ENCODE measurements at places on chromosomes 1 and 21. TPM values are rescaled to one million over a fixed set of nuclear protein-coding genes. Genes with fewer than 3 reads are reported as not detected.

GRCh38 chr1:238898856-238899255 lies 487.5 kb upstream of the CHRM3 start:
- DNase-seq = no peak

- DNase-seq = no peak
Measured at GRCh38 chr1:17640393-17640792, 100.9 kb downstream of the ARHGEF10L start.

The MAP3K21 gene
- 9.1 TPM for total RNA-seq

The CFHR2 gene
- not detected for total RNA-seq

DNA sequence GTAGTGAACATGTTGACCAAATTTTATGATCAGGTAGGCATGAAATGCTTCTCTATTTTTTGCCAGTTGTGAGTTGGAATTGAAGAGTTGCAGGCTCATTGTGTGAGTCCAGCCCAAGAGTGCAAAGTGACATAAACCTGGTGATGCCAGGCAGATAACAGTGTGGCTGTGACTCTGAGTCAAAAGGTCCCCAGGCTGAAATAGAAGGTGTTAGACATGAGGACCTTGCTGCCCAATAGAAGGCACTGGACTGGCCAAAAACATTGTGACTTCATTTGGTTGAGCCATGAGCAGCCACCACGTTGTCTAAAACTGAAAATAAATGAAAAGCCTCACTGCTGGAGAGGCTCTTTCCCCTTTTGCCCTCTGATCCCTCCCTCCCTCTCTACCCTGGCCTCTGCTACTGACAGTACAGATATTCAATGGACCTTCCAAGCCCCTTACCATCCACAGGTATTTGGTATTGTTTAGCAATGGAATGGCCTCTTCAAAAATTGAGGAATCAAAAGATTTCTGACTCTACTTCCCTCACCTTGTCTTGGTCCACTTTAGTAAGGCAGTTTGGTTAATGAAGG lies 67.8 kb upstream of the ABCD3 start:
- no peak for DNase-seq

- DNase-seq = no peak
Measured at GRCh38 chr1:26142159-26142558, 16.7 kb upstream of the FAM110D start.

GRCh38 chr1:23441446-23442148 lies 17.0 kb upstream of the TCEA3 start:
- DNase-seq = no peak

The AADACL3 gene
- not detected for total RNA-seq

DNA sequence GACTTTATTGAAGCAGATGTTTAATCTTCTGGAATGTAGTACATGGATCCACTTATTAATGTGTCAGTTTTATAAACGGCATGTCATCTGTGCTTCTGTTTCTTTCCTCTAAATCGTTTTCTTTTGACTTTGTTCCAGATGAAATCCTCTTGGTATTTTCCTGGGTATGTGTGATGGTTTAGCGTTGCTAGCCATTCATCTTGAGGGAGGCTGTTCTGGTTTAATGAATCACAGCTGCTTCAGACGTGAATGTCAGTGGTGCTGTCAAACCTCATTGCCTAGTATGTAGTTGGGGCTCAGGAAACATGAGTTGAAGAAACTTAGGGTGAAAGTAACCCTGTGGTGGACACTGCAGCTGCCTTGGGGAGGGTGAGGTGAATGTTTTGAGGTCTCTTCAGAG lies 33.2 kb downstream of the KCNK1 start:
- DNase-seq = no peak

The KCNN3 gene
- 7.6 TPM for total RNA-seq

DNA sequence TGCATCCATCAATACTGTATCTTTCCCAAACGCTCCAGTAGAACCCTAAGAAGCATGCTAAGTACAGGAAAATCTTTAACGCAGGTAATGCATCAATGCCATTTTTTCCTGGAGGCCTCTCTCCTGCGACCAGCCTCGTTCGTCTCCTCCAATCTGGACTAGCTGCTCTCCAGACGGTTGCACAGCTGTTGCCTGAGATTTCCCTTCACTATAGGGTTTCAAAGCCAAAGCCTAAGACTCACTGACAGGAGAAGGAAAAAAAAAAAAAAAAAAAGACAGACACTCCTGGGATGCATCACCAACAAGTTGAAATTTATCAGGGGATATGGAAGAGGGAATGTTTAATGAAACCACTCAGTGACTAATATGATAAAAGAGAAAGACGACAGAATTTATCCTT lies 93.0 kb downstream of the APP start:
- DNase-seq = no peak

DNA sequence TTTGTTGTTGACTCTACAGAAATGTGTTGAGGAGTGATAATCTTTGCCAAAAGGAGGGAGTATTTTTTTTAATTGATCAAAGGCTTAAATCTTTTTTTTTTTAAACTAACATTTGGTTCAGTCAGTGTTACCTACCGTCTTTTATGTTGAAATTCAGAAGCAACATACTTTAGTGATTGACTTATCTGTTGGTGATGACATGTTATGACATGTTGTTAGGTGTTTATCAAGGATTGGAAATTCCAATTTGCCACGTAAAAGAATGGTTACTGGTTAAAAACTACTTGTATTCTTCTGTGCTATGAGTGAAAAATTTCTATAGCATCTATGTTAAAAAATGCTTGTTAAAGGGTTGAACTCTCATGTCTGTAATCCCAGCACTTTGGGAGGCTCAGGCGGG lies 61.2 kb downstream of the DNM3 start:
- no peak for DNase-seq

The CHRNB2 gene
- total RNA-seq = not detected

- DNase-seq = no peak
Measured at GRCh38 chr1:25926731-25927496, 20.7 kb upstream of the STMN1 start.

- no peak for DNase-seq
Measured at GRCh38 chr1:15708486-15709137, 24.5 kb downstream of the PLEKHM2 start.

The CFAP45 gene
- total RNA-seq = 1.9 TPM

- peak; percentile 87 for DNase-seq
Measured at GRCh38 chr1:5514527-5515183, 477.6 kb downstream of the NPHP4 start.

- DNase-seq = no peak
Measured at GRCh38 chr1:51192213-51192843, 43.7 kb upstream of the RNF11 start.

The KIF21B gene
- 5.7 TPM for total RNA-seq

DNA sequence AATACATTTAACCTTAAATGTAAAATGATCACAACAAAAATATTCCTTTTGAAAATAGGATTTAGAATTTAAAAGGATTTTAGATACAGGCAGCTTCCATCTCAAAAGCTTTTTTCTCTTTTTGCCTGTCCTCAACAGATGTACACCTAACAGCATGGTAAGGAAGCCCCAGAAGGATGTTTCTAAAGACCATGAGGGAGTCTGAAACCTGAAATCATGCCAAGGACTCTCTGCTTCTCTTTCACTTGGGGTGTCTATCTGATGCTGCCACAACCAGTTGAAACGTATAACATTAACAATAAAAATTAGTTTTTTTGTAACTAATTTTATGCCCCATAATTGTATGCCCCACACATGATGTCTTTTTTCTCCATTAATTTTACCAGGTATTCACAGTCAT lies 5.4 kb upstream of the ZNF281 start:
- no peak for DNase-seq

The GBP5 gene
- 5.4 TPM for total RNA-seq

The ACTL8 gene
- total RNA-seq = not detected

GRCh38 chr1:12005488-12006166 lies 13.7 kb upstream of the MIIP start:
- DNase-seq = no peak

DNA sequence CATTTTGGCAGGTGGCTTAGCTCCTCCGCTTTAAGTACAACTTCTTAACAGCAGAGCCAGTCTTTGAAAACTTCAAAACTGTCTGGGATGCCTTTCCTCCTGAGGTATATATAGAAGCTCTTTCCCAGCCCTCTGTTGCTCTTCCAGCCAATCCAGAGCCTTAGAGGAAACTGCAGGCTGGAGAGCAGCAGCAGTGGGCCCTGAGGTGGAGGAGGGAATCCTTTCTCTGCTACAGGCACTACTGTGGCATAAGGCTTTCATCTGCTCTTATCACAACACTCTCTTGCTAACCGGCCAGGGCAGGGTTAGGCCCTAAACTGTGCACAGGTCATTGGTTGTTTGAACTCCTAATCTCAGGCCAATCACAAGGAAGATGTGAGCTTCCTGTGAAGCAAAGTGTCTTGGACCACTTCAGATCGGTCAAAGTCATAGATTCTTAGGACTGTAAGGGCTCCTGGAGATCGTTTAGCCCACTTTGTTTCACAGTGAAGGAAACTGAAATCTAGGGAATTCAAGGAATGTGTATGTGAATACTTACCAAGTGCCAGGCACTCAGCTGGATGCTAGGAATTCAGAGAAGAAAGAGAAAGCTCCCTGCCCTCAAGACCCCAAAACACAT lies at the start of gene RGS5:
Gene RGS5, minus strand, starts transcription at position 84 of the 619 bp plus-strand sequence. Its CDS starts 81 bp downstream, at position 3.
- no peak for DNase-seq

DNA sequence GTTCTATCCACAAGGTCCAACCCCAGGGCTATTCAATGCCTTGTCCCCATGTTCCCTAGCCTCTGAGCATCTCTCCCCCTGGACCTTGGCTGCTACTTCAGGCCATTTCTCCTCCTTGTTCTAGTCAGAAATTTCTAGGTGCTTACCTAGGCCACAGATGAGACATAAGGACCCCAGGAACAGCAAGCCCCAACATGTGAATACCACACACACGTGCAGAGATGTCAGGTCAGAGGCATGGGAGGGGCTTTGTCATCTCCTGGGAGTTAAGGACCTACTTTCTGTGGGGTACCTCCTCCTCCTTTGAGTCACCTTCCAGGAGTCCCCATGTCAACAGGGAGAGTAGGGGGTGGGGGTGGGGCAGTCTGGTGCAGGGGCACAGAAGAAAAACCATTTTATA lies 7.1 kb upstream of the RGS16 start:
- no peak for DNase-seq

The NKAIN1 gene
- not detected for total RNA-seq

GRCh38 chr1:183131166-183131565 lies 54.9 kb upstream of the LAMC2 start:
- DNase-seq = no peak

GRCh38 chr1:109398343-109399225 lies 866 bp upstream of the SORT1 start:
- DNase-seq = no peak

DNA sequence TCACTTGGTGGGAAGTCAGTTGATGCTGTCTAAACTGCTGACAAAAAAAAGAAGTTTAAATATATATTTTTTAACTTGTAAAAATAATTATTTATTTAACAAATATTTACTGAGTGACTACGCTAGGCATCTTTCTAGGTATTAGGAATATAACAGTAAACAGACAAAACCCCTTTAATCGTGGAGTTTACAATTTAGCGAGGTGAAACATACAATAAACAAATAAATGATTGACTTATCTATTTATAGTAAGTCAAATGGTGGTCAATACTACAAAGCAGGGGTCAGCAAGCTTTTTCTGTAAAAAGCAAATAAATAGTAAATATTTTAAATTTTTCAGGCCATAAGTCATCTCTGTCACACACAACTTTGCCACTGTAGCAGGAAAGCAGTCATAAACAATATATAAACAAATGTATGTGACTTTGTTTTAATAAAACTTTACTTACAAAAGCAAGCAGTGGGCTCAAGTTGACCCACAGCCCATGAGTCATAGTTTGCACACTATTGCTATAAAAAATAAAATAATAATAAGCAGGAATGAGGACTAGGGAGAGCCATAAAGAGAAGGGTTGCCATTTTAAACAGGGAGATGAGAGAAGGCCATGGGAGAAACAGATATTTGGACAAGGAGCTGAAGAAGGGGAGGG lies 263.9 kb downstream of the PLPP3 start:
- DNase-seq = no peak

The EXO1 gene
- 0.32 TPM for total RNA-seq

- no peak for DNase-seq
Measured at GRCh38 chr1:30187413-30188023, 535.9 kb downstream of the MATN1 start.

GRCh38 chr1:153238527-153238926 lies 21.0 kb upstream of the LORICRIN start:
- no peak for DNase-seq

DNA sequence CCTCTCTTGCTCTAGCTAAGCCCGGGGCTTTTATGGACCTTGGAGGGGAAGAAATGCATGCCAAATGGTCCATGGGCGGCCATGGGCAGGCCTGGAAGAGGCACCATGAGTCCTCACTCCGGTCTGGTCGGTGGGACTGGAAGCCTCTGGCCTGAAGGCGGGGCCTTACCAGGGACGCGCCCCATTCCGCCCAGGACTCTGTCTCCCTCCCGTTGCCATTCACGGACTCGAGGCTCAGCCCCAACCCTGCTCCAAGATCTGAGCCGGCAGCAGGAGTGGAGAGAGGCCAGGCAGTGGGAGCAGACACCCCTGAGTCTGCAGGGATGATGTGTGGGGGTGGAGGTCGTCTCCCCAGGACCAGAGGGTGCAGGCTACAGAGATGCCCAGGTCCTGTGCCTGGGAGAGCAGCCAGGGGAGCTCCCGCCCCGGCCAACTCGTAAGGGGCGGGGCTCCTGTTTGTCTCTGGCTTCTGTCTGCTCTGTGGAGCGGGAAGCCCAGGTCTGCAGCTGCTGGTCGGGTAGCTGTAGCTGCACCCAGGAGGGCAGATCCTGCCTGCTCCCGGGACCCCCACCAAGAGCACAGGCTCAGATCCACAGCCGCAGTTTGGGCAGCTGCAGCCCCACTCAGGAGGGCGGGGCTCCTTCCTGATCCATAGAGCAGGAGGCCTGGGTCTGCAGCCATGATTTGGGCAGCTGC lies 8.3 kb upstream of the KANK4 start:
- no peak for DNase-seq

- no peak for DNase-seq
Measured at GRCh38 chr1:7752512-7753417, 18.3 kb upstream of the VAMP3 start.

The FUBP1 gene
- total RNA-seq = 88.8 TPM

The NPHP4 gene
- total RNA-seq = 14.6 TPM

The CHI3L1 gene
- 85.1 TPM for total RNA-seq

The HECTD3 gene
- total RNA-seq = 43.6 TPM

DNA sequence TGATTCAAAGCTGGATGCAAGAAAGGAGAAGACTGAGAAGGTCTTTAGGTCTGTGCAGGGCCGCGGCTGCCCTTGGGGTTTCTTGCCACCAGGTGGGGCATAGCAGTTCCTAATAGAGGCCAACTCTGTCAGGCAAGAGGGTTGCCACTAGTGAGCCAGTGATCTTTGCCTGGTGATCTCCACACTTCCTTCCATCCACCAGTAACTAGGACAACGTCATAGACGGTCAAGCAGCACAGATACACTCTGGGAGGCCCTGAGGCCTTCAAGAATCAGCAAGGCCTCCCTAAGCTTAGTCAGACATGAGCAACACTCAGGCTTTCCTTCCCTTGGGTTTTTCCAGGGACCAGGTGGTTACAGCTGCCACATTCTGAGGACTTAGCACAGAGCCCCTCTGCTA lies 32.9 kb upstream of the ATP2B4 start:
- no peak for DNase-seq

GRCh38 chr1:199751962-199752687 lies 275.4 kb upstream of the NR5A2 start:
- no peak for DNase-seq

The NPHS2 gene
- not detected for total RNA-seq

The LIPI gene
- total RNA-seq = not detected

The NBPF19 gene
- total RNA-seq = 18.0 TPM
